ENCODE measurements at places on chromosomes 5 and 9.

DNA sequence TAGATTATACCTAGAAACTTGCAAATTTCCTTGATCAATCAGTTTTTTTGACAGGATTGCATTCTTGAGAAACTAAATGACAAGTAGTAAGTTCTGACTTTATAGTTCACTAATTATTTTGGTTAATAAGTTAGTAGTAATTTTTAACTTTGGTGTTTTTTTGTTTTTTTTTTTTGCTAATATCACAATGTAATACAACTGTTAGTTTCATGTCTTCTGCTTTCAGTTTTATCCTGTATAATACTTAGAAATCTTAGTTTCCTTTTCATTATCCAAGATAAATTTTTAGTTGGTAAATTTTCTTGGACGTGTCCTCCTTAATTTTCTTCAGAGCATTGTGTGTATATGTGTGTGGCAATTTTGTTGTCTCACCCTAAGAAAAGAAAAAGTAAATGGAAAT lies 57.8 kb downstream of the CWC27 start:
- no peak for DNase-seq

GRCh38 chr5:110590187-110590586 lies 136.3 kb downstream of the TMEM232 start:
- DNase-seq, result no peak

- DNase-seq, result peak; percentile 69
Observed at GRCh38 chr9:14400658-14400995, 86.7 kb upstream of the NFIB start.

GRCh38 chr9:2332663-2333062 lies 288.9 kb upstream of the VLDLR start:
- DNase-seq, result no peak

GRCh38 chr5:150317048-150318003 lies 14.6 kb upstream of the ARSI start:
- peak; percentile 34 for DNase-seq

DNA sequence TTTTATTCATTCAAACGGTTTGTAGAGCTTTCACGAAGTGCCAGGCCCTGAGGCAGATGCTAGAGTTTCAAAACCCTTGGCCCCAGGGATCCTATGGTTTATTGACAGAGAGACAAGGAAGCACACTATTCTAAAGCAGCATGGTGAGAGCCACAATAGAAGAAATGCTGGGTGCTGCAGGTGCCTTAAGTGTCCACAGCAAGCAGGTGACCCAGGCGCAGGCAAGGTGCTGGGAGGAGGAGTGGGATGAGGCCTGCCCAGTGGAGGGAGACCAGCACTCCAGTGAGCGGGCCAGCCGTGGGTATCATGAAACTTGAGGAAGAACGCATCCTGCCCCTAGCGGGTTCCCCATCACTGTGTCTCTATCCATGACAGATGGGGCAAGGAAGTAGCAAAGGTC lies 71.0 kb downstream of the OSMR start:
- DNase-seq, result no peak

DNA sequence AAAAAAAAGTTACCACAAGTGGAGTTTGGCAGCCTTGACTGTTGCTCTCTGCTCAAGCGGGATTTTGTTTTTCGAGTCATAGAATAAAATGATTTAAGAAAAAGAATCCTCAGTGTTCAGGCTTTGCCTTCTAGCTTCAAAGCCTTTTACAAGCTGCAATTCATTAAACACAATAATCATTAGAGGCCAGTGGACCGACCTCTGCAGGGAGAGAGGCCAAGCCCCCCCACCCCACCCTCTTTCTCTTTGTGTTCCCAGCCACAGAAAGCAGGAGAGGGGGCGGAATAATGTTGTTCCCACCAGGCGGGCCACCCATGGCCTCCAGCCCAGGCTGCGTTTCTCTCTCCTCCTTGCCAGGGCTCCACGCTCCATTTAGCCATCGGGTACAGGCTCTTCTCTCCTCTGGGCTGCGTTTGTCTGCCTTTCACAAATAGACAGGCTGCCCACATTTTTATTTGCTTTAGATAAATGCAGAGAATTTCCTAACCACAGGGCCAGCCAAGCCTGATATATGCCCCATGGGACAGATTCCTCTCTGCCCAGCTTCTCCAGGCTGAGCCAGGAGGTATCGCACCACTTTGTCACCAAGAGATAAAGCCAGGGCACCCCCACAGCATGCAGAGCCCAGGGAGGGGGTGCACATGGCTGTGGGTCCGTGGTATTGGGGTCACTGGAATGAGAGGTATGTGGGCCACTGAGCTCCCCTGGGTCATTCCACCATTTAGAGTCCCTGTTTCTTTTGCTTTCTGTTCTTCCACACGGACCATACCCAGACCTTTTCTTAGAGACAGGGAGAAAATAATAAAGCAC lies 318.8 kb downstream of the PIK3R1 start:
- DNase-seq, result no peak

- no peak for DNase-seq
Observed at GRCh38 chr9:14687042-14687719, 6.1 kb downstream of the ZDHHC21 start.

DNA sequence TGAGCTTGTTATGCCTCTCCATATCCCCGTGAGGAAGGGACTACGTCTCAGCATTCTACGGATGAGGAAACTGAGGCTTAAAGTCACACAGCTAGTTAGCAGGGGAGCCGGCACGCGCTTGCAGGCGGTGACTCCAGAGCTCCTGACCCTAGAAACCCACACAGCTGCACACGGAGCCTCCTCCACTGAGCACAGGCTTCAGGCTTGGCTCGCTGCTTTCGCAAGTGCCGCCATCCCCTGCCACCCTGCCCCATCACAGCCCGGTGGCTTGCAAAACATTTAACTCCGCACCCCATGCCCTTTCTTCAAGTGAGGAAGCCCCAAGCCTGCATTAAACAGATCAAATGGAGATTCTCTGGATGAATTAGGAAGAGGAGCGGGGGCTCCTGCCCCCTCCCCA lies 138.3 kb downstream of the HSD17B3 start:
- DNase-seq, result no peak

GRCh38 chr9:130825351-130825651 lies 9.8 kb upstream of the ABL1 start:
- DNase-seq, result no peak

DNA sequence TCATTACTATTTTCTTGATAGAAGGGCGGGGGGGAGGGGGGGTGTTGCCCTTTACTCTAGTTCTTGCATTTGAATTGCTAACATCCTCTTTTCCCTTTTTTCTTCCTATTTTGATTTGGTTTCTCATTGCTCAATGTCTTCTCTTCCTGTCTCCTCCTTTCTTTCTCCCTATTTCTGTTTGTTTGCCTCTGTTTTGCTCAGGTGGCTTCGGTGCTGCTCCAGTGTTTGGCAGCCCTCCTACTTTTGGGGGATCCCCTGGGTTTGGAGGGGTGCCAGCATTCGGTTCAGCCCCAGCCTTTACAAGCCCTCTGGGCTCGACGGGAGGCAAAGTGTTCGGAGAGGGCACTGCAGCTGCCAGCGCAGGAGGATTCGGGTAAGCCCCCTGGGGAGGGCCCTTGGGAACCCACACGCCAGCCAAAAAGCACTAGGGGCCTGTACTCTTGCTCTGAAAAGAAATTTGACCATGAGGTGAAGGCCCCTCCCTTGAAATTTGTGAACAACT lies 48.3 kb downstream of the FAM78A start:
- no peak for DNase-seq

GRCh38 chr9:17875886-17876285 lies 297.0 kb downstream of the SH3GL2 start:
- no peak for DNase-seq

- no peak for DNase-seq
Observed at GRCh38 chr5:97728920-97729319, 545.9 kb upstream of the RIOK2 start.

DNA sequence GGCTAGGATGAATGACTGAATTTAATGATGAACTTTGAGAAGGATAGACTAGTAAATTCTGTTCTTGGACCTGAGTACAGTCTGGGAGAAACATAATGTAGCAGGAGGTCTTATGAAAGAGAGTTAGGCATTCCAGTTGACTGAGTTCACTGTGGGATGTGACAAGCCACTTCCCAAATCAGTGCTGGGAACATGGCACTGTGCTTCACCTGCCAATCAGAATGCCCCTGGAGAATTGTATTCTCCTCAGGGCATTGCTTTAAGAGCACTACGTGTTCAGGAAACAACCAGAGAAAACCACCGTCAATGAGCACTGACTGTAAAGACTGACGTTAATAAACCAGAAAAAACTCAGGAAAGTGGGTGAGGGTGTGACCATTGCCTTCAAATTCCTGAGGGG lies 1.2 kb downstream of the CCDC107 start:
- DNase-seq, result no peak

DNA sequence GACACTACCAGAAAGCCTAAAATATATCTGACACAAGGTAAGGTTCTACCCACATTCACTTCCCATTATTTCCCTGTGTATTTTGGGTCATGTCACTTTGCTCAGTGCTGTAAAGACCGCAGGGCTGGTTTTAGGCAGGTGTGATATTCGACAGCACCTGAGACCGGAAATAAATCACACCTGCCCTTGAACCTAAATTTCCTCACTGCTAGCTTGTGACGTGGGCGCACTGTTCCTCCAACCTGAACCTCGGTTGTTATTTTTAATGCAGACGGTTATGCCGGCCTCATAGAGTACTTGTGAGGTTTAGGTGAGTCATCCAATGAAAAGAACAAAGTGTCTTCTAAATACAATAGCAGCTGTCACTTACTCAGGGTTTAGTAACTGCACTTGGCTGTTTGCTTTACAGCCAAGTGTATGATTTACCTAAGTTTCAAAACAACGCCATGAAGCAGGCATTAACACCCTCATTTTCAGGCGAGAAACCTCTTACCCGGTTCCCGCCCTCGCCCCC lies 20.7 kb upstream of the ZNF782 start:
- DNase-seq, result no peak

- DNase-seq, result no peak
Observed at GRCh38 chr5:83055166-83055565, 22.0 kb downstream of the TMEM167A start.

DNA sequence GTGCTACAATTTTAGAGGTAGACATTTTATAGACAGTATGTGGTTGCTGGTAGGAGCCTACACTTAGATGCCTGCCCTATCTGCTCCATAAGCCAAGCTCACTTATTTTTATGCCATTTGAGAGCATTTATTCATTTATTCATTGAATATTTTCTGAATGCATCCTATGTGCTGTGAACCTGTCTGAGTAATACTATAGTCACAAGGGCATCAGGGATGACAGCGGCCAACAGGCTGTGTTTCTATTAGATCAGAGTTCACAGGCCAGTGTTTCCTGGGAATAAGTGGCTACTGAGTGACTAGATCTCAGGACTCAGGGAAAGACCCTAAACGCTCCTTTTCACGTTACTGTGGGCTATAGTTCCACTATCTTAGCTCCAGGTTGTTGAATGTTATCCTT lies 235.2 kb upstream of the MSX2 start:
- DNase-seq, result no peak

DNA sequence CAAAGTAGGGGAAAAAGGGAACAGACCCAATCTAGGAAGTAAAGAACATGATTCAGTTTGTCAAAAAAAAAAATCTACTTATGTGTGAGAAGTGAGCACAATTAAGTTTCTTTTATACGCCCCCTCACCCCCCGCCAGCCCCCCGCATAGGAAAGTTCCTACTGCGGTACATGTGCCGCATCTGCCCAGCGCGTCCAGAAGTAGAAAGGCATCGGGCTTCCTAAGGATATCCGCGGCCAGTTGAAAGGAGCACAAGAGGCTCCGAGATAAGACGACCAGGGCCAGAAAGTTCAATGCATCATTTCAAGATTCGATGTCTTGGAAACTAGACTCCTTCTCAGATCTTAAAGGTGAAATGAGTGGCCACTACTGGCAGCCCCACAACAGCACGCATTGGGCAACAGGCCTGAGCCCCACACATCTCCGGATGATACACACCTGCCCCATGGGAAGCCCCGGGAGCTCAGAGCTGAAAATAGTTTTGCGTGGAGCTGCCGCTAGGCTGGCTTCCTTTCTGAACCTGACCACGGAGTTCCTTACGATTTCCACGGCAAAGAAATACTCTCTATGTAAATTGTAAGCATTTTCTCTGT lies 203.9 kb downstream of the RAB3C start:
- DNase-seq, result no peak

GRCh38 chr9:114093031-114093471 lies 6.0 kb downstream of the KIF12 start:
- DNase-seq, result no peak

- DNase-seq, result no peak
Observed at GRCh38 chr9:72154468-72155285, 5.4 kb downstream of the GDA start.

GRCh38 chr5:50975840-50976239 lies 309.4 kb downstream of the PARP8 start:
- DNase-seq, result no peak

GRCh38 chr5:158054223-158055110 lies 195.5 kb upstream of the CLINT1 start:
- no peak for DNase-seq

Data from NCI-H460 (cell line).